ENCODE measurements at places on chromosomes 5 and 9.

DNA sequence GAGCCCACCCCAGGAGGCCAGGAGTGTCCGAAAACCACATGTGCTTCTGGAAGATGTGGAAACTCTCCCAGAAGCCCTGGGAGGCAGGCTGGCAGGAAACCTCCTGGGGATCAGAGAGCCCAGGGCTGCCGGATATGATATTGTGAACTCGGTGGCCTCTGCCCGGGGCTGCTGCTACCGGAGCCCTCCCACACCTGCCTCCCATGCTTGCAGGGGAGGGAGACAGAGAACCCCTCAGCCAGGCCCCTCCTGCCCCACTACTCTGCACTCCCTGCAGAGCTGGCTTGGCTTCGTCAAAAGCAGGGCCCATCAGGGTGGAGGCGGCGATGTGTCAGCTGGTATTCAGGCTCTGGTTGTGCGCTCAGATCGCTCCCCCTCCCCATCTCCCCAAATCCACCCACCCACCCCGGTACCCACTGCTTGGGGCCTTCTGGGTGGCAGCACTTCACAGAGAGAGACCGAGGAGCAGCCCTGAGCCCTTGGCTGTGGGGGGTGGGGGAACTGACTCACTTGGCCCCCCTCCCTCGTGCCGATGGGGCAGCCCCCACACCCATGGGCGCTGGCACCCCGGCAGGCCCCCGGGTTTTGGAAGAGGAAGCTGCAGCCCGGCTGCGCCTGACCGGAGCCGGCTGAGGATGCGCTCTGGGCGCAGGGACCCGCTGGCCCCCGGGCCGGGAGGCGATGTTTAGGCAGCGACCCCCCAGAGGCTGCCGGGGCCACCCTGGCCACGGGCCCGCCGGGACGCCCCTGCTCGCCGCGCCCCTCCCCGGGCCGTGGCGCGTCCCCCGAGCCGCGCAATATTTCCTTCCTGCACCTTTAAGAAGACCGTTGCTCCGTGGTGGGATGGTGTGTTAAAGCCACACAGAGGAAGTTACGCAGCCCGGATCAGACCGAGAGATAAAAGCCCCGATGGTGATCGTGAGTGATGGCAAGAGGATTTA, 786 bp upstream of the NTNG2 start:
- DNase-seq, result peak; percentile 26

- no peak for DNase-seq
Measured at GRCh38 chr9:134517069-134517680, 124.4 kb upstream of the COL5A1 start.

- DNase-seq, result no peak
Measured at GRCh38 chr5:110476164-110476563, 250.3 kb downstream of the TMEM232 start.

GRCh38 chr5:173689737-173690360, 73.4 kb upstream of the BOD1 start:
- no peak for DNase-seq

DNA sequence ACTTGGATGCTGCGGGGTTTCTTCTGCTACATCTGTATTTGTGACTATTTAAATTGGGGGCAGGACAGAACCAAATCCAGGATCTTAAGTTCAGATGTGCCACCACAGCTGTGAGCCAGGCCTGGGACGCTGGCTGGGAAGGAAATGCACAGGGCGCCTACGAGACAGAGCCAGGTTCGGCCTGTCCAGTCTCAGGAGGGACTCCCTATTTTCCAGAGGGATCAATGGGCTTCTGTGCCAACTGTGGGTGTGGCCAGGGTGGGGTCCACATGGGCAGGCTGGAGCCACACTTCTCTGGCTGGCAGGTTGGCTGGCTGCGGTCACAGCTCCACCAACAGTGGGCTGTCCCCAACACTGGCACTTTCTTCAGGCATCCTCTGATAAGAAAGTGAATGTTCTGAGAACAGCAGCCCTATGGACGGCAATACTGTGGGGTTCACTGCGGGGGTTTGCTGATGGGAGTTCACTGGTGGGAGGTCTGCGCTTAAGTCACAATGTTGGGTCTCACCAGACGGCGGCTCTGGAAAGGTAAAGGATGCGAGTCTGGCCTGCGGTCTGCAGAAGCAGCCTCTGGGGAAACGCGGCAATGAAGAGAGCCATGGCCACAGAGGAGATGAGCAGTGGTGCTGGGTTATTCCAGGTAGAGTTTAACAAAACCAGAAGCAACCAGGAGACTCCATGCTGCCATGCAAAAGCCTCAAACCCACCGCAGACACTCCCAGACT, 78.1 kb downstream of the DAP start:
- DNase-seq, result no peak

- DNase-seq, result no peak
Measured at GRCh38 chr5:72085319-72085718, 22.0 kb upstream of the MAP1B start.

GRCh38 chr5:5736007-5736406, 313.5 kb downstream of the ICE1 start:
- no peak for DNase-seq

DNA sequence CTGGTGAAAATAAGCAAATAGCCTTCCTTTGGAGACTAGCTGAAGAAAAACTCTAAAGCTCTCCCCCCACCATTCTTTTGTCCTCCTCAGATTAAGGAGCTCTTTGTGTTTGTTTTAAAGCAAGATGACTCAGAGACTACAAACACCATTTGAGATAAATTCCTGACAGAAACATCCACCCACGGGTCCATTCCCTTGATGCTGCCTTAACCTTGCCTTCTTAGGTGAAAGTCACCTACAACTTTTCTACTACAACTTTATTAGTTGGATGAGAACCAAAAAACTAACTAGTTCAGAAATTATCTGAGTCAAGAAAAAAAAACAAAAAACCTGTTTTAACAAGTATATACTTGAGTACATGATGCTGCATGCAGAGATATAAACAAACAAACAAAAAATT, 831.1 kb downstream of the NR2F1-AS1 start:
- DNase-seq, result no peak

- DNase-seq, result no peak
Measured at GRCh38 chr5:65034029-65034812, 265.5 kb downstream of the CWC27 start.

DNA sequence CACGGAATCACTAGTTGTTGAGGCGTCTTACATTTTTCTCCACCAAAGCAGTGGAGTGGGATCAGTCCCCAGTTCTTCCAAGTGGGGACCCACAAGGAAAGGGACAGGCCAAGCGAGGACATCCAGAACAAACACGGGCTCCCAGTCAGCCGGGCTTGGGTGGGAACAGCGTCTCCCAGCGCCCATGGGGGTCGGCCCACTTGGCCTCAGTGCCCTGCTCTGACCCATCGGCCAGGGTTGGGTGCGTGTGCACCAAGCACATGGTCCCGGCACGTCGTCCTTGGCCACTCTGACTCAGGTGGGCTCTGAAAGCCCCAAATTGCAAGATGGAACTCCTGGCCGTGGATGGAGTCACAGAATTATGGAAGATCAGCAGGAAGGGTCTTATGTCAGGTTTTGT, 37.9 kb downstream of the DBH start:
- no peak for DNase-seq

- DNase-seq, result no peak
Measured at GRCh38 chr5:133295520-133295919, 243.7 kb downstream of the HSPA4 start.

DNA sequence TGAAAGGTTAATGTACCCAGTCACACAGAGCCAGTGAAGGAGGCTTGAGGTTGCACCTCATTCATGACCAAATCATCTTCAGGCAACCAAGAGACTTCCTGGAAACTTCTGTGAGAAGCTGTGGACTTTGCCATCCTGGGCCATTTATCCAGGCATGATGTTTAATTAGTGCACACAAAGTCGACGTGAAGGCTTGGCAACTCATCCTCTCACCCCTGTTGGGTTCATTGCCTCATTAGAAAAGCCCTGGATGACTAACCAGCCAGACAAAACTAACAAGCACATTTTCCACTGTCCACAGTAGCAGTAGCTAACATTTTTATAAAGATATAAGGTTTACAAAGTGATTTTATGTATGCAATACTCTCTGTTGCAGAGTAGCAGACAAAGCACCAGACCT, 65.7 kb upstream of the ZNF462 start:
- no peak for DNase-seq

- no peak for DNase-seq
Measured at GRCh38 chr9:127139775-127140174, 17.3 kb upstream of the ANGPTL2 start.

GRCh38 chr5:176658007-176658599, 10.8 kb downstream of the TSPAN17 start:
- DNase-seq, result peak; percentile 43

GRCh38 chr9:110520120-110520701, 59.3 kb downstream of the SVEP1 start:
- no peak for DNase-seq

GRCh38 chr5:134136771-134137170, 22.3 kb downstream of the TCF7 start:
- no peak for DNase-seq

DNA sequence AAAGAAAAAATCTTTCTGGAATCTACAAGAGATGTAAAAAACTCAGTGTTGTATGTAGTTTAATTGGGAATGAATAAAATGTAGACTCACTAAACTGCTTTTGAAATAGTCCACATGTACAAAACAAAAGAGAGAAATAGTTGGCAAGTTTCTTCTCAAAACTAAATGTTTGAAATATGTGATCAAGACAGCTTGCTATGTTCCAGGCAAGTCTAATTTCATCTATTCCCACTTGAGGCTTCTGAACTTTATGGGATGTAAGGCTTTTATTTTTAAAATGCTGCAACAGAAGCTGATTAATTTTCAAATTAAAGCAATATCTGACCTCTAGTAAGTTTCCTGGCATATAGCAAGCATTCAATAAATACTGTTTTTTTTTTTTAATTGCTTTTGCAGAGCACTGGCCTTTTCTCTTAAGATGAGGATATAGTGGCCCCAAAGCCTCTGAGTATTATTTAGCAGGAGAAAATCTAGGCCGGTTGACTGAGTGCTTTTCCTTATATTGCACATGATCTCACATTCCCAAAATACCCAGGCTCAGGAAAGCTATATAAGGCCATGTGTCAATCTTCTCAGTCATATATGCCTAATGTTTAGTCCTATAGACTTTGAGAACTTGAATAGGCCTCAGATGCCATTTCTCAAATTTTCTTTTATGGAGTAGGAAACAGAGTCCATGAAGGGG, 183.2 kb downstream of the NTRK2 start:
- no peak for DNase-seq

- DNase-seq, result no peak
Measured at GRCh38 chr5:133662578-133662977, 50.2 kb upstream of the FSTL4 start.

- DNase-seq, result no peak
Measured at GRCh38 chr5:151092762-151093161, 11.9 kb upstream of the TNIP1 start.

DNA sequence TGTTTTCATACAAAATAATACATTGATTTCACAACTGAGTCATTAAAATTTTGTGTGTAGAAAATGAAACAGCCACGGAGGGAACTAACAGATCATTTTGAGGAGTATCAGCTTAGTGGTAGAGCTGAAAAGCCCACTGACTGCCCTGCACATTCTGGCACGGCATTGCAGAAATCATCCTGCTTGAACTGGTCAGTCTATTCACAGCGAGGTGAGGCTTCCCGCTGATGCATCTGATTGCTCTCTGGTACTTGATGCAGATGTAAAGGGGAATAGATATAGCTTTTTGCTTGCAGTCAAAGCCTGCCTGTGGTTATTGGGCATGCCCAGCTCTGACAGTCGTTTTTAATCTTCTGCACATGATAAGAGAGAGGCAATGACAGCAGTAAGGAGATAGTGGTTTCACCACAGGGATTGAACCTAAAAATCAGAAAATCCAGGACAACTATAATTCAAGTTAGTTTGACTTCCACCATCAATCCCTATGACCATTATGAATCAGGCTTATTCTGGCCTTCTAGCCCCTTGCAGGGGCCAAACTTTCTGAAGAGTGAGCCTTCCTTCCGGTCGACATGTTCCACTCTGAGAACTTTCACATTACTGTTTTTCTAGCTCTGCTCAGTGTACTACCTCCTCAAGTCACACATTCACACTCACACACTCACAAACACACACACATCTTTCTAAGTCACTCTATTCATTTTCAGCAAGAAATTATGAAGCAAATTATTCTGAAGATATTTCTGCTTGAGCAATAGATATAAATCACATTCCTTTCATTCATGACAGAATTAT, 782.8 kb upstream of the NUDT12 start:
- no peak for DNase-seq

DNA sequence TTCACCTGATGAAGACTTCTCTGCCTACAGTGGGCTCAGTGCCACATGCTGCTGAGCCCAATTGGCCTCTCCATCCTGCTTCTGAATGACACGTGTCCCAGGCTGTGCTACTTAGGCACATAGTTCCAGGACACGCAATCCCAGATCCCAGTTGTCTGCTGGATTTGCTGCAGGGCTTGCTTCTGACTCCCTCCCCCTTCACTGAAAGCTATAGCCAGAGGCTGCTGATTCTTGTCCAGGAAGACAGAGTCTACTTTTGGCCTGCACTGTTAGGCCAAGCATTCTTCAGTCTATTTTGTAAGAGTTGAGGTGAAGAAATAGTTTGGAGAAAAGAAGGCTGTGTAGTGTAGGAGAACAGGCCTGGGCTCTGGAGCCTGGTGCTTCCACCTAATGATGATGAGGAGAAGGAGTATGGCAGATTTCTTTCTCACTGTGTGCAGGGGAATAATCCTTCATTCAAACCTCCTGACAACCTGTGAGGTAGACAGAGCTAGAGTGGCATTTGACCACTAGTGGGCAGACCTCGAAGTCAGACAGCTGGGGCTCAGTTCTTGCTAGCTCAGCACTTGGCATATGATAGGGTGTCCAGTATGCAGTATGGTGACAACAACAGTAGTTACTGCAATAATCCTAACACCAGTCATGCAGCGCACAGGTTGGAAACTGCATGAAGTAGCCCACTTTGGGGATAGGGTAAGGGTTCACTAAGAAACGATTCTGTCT, 19.5 kb upstream of the ASPN start:
- no peak for DNase-seq

DNA sequence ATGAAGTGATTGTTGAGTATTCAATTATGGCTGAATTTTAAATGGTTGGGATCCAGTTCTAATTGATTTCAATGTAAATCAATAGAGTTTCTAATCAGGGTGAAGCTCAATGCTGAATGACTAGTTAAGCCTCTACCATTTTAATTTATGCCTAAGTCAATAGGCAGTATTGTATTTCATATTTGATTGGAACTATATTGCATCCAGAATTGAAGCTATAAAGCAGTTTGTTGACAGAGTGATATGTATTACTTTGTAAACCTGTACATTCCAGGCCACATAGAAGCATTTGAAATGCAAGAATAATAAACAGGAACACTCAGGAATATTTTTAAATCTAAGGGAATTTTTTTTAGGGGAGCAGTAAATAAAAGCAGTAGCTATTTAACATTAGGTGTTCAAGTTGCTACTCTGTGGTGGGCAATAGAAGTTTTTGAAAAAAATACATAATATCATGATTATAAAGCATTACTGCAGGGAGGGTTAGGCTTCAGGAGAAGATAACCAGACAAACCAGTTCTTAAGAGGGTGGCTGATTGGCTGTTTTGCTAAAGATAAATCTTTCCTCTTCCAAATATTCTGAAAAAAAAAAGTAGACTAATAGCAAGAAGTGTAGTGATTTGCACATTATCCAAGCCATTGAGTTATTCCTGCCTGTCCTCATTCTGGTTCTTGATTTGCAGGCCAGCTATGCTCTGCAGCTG, 492.0 kb upstream of the MEF2C start:
- no peak for DNase-seq

GRCh38 chr9:6917162-6917561, 159.4 kb downstream of the KDM4C start:
- no peak for DNase-seq
